DMS79 treated with DMSO at 0.1 percent for 48 hours (cell line): ENCODE measurements at places on chromosomes 2 and 18.

- DNase-seq = no peak
These were observed 12.9 kb downstream of the IER3IP1 start for GRCh38 chr18:47163241-47163640.

DNA sequence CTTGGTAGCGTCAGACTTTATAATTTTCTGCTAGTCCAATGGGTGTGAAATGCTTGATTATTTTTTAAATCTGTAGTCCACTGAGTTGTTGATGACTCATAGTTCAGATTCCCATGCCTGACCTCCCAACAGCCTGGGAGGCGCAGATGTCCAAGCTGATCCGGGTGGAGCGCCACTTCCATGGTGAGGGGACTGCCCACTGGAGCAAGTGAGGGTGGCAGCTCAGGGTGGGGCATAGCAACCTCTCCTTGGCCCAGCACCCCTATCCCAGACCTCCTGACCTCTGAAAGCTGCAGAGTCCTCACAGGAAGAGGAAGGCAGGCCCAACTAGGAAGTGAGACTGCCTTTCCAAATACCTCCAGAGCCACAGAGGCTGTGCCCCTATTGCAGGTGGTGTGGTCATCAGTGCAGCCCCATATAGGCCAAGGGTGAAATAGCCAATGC is 4.4 kb downstream of the MAL start:
- no peak for DNase-seq

DNA sequence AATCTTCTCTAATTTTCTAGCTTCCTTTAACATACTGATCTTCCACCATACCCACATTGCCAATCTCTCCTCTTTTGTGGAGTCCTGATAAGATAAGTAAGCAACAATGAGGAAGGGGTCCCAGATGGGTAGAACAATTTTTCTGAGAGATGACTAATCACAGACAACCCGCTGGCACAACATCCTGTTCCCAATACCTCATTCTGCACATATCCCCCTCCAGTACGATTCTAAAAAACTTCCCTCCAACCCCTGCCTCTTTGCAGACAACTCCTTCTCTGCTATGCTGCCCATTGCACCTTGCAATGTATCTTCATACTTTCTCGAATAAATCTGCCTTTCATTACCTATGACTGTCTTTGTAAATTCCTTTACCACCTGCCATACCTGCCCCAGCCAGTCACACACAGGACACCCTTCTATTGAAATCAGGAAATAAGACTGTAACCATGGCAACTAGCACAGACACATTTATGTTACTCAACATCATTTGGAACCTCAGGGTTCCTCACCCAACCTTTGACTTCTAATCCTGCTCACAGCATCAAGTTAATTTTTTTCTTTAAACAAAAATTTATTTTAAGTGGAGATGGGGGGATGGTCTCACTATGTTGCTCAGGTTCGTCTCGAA is 7.4 kb upstream of the EXOC6B start:
- DNase-seq = no peak

DNA sequence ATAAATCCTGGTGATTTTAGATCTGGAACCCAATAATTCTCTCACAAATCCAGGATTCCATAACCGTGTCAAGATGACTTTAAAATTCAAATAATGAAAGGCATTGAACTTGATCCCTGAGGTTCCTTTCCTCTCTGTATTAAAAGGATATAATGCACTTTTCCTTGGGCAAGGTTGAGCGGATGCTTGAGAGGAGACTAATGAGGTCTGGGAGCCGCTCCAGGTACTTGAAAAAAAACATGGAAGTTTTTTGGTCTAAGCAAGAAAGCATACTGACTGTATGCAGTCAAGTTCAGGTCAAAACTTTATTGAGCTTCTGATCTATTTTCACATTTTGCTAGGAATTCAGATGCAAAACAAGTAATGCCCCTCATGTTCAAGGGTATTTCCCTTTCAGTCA is 318.5 kb downstream of the RAD51AP2 start:
- peak; percentile 69 for DNase-seq

- no peak for DNase-seq
These were observed 674.2 kb upstream of the VRK2 start for GRCh38 chr2:57372237-57372984.

- no peak for DNase-seq
These were observed 67.8 kb upstream of the EPAS1 start for GRCh38 chr2:46229134-46230063.

DNA sequence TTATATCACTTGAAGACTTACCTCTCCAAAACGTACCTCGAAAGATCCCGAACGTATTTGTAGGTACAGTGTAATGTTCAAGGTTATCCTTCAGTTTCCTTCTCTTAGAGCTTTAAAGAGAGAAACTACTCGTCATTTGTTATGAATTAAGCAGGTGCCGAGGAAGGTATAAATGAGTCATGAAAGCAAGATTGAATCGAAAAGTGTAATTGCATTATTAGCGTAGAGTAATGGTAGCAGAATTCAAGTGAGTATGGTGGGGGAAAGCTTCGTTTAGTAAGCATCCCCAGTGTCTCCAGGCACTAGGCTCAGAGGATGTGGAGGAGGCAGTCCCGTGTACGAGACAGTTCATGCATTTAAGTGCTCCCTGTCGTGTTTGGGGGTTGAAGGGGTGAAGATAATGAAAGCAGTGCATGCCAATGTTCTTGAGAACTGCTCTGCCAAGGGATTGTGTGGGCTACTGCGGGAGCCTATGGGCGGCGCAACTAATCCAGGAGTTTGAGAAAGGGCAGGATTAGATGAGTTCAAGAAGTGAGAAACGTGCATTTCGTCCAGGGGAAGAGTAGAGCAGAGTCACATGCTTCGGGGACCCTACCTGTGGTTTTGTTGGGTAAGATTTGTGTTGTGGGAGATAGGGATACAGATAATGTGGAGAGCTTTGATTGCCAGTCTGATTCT is 858 bp downstream of the POLR1B start:
- no peak for DNase-seq

DNA sequence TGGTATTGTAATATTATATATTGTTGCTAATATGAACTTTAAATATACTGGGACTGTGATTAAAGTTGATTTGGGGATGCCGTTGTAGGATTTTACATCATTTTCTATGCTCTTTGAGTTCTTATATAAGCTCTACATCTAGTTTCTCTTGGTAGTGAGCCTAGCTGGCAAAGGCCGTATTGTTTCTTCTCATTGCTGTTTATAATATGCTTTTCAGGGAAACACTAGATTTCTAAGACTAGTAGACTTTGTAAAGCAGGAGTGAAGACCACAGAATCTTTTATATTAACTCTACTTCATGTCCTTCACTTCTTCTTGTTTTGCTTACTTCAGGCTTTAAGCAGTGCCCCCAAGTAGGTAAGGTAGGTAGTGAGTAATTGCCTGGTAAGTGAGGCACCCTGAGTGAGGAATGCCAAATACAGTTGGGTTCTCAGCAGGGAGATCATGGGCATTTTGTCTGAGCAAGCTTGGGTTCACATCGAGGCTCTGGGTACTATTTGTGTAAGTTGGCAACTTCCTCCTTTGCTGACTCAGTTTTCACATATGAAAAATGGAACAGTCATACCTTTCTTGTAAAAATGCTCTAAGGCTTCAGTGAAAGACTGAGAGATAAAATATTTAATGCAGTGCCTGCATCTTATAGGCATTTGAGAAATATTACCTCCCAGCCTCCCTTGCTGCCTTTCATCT is 96.4 kb downstream of the RNF144A start:
- DNase-seq = no peak

- DNase-seq = no peak
These were observed 2.9 kb downstream of the HK2 start for GRCh38 chr2:74836675-74837401.
